Right ventricle myocardium superior (tissue), 1 donor: ENCODE measurements at places on chromosomes 4 and X. TPM values are rescaled to one million over a fixed set of nuclear protein-coding genes. Genes with fewer than 3 reads are reported as not detected.

MAGEC1 gene
- not detected for total RNA-seq

UPF3B gene
- total RNA-seq, result 3.3 TPM

RAB40A gene
- total RNA-seq, result not detected

WNK3 gene
- 0.89 TPM for total RNA-seq

TMEM33 gene
- 19.6 TPM for total RNA-seq

ABLIM2 gene
- 26.8 TPM for total RNA-seq
